ENCODE measurements at places on chromosomes 3 and 15.

DNA sequence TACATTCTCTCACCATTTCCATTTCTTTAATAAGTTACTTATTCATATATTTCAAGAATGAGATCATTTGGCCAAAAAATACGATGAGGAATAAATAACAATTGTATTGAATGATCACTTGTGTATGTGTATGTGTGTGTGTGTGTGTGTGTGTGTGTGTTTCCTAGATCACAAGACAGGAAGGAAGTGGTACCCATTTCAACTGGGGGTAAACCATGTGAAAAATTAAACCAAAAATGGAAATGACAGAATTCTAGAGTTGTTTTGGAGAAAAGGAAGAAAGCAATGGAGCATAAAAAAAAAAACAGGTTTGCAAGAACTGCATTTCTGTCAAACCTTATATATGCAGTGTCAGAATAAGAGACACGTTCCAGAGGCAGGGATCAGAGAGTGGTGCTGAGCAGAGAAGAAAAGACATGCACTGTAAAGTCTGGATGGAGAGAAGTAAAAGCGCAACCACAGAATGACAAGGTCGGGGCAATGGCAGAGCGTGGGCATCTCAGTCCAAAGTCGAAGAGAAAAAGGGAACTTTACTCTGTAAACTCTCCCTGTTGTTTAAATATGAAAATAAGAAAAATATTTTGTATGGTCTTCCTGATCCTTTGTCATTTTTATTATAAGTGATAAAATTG lies 75.5 kb downstream of the PEX5L start:
- DNase-seq = no peak

GRCh38 chr3:70748593-70748992 lies 436.2 kb upstream of the MDFIC2 start:
- no peak for DNase-seq

DNA sequence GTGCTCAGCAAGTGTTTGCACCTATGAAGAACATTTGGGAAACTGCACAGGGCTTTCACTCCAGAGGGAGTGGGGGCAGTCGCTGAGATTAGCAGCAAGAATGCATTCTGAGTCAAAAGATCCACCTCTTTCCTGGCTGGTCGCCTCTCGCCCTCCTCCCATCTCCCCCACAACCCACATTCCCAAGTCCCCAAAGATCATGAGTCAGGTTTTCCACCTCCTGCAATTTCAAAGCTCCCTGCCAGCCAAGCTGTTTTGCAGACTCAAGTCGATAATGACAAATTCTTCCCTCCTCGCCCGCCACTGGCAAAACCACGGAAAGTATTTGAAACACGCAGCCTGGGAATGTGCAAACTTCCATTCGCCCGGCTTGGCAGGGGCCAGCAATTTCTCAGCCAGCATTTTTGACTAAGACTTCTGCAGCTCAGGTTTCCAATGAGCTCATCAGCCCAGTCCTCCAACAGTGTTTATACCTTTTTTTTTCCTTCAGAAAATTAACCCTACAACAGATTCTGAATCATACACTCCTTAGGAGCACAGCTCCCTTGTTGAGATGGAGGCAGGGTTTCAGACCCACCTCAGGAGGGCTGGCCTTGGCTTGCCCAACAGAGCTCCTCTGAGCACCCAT lies 181.4 kb downstream of the SMAD6 start:
- DNase-seq = peak; percentile 83

DNA sequence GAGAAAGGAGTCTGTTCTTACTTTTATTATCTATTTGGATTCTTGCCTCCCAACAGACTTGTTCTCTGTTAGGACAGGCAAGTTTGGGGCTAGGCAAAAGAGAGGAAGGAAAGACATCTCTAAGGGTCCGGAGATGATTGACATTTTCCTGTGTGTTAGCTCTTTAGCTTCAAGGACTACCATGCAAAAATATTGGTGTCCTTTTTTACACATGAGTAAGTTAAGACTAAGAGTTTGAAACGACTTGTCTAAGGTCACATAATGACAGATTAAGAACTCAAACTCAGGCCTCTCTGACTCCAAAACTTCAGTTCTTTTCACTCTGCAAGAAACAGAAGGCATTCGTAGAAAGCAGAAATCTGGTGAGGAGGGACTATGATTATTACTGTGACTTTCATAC lies 5.9 kb downstream of the LMCD1 start:
- no peak for DNase-seq

- peak; percentile 75 for DNase-seq
Observed at GRCh38 chr3:42961633-42962032, 17.5 kb upstream of the GASK1A start.

DNA sequence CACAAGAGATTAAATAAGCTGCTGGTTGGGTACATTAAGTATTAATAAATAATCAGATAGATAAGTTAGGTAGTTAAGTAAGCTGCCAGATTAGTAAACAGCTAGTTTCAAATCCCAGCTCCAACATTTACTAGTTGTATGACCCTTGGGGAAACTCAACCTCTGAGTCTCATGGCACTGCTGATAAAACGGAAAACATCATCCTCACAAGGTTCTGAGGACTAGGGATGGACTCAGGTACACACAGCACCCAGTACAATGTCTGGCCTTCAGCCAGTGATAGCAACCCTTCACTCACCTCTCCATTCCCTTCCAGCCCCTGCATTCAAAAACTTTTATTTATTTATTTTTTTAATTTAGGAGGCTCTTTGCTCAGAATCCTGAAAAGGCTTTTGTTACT lies 32.3 kb downstream of the B3GNT5 start:
- no peak for DNase-seq

GRCh38 chr3:152550284-152550683 lies 281.6 kb downstream of the MBNL1 start:
- DNase-seq = no peak

- no peak for DNase-seq
Observed at GRCh38 chr3:190077395-190078045, 43.2 kb downstream of the P3H2 start.

DNA sequence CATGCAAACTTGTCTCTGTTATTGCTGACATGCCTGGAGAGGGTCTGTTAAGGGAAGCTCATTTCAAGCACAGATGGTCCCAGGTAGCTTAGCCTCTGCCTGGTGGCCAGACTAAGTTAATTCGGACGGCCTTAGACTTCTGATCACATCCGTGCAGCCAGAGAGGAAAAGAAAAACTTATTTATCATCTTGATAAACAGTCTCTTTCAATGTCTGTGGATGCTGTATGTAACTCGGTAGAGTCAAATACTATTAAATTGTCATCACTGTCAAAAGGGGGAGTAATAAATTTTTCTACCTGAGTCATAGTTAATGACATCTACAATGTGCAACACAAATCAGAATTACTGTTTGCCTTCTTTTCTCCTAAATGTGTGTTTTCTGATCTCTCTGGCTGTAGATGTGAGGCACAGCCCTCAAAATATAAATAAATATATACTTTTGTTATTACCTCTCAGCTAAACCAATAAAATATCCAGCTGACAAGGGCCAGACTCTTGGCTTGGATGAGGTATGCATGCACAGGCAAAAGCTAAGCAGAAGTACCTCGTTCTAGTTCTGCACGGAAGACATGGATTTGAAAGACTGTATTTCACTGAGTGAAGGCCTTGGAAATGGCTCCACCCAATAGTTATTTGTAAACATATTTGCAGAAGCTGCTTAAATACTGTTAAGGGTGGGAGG lies 530.0 kb downstream of the TAFA4 start:
- DNase-seq = no peak

DNA sequence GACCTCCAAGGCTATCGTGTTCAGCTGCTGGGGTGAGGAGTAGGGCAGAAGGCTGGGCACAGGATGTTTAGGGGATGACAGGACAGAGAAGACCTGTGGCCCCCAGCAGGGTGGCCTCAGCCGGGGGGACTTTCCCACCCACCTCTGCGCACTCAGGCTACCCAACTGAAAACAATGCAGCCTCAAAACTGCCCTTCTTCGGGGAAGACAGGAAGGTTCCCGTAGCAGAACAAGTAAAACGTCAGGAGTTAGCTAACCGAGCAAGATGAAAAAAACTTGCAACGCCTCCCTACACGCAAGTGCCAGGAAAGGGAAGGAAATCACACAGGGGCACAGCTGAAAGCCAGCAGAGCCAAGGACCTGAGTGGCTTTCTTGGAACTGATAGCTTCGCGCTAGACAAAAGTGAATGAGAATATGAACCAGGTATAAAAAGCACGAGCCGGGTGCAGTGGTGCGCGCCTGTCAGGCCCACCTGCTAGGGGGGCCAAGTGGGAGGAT lies 38.4 kb upstream of the FURIN start:
- no peak for DNase-seq

DNA sequence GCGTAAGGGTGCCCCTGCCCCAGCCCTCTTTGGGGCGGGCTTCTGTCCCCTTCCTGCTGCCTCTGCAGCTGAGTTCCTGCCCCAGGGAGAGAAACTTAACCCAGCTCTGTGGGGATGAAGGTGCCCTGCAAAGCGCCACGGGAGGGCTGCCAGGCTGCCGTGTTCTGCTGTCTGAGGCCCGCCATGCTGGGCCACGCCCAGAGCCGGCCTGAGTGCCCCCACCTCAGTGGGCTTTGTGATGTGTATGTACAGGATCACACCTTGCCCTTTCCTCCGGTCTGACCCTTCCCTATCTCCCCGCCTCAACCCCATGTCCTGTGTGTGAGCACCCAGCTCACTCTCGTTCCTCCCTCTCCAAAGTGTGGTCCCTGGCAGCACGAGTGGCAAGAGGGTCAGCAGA lies 22.6 kb downstream of the C15orf39 start:
- DNase-seq = no peak

GRCh38 chr15:75648156-75649000 lies 666 bp downstream of the SNX33 start:
- peak; percentile 65 for DNase-seq

DNA sequence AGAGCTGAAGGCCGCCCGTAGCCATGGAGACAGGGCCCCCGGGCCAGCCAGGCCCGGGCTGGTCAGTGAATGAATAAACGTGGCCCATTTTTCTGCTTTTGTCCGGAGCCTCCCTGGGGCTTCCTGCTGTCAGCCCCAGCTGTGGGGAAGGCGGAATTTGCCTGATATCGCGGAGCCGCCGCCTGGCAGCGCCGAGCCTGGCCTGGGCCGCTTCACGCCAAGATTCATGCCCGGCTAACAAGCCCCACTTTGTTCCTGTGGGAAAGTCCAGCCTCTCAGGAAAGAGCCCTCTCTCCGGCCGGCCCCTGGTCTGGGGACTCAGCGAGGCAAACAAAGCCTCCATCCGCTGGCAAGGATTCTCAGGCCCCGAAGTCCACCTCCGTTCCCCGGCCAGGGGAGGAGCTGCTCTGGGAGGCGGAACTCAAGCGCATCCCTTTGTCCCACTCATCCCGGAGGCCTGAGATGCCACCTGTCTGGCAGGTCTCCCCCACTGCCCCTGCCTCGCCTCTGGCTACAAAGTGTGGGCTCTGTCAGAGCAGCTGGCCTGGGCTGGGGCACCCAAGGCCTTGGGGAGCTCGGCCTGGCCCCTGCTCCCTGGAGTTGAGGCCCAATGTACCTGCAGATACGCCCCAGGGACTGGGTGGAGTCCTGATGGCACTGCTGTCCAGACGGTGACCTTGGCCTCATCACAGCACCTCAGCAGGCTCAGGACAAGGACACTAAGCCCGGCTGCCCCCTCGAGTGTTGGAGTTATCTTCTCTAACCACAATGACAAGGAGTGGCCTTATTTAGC lies 51.6 kb upstream of the SLC6A11 start:
- no peak for DNase-seq

DNA sequence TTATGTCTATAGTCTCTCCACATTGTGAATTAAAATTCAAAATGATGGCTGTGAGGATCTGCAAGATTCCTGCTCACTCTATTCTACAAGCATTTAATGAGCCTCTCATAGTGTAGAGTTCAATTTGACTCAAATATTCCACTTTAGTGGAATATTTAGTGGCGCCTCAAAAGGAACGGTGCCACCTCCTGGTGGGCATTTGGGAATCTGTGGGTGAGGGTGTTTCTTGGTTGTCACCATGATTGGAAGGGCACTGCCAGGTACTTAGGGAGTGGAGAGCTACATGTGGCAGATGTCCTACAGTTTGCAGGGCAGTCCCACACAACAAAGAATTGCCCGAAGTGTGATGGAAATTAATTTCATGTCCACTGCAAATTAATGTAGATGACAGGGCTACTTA lies 21.5 kb upstream of the KCNMB3 start:
- peak; percentile 25 for DNase-seq

- no peak for DNase-seq
Observed at GRCh38 chr3:79467721-79468120, 300.1 kb downstream of the ROBO1 start.

GRCh38 chr3:88626456-88627120 lies 476.8 kb downstream of the C3orf38 start:
- DNase-seq = peak; percentile 22

GRCh38 chr3:112979244-112979832 lies 4.4 kb upstream of the CD200R1 start:
- DNase-seq = peak; percentile 62

- DNase-seq = no peak
Observed at GRCh38 chr3:185629554-185630181, 43.6 kb downstream of the SENP2 start.

GRCh38 chr3:107752202-107752990 lies 229.6 kb downstream of the BBX start:
- DNase-seq = peak; percentile 44

GRCh38 chr15:73767806-73768501 lies 14.8 kb upstream of the INSYN1 start:
- no peak for DNase-seq

DNA sequence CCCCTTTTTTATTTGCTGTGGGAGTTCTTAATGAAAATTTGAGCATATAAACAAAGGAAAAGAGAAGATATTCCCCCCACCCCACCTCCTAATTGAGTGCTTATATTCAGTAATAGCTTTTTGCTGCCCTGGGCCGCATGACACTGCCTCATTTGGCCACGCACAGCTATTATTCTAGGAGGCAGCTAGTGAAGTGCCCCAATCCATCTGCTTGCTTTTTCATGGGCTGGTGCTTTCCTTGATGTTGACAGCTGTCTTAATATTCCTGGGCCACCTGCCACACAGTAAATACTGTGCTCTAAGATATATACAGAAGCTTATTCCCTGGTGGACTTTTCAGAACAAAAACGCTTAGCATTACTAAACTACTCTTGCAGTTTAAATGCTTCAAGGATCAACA lies 3.8 kb upstream of the CRYBG3 start:
- no peak for DNase-seq

DNA sequence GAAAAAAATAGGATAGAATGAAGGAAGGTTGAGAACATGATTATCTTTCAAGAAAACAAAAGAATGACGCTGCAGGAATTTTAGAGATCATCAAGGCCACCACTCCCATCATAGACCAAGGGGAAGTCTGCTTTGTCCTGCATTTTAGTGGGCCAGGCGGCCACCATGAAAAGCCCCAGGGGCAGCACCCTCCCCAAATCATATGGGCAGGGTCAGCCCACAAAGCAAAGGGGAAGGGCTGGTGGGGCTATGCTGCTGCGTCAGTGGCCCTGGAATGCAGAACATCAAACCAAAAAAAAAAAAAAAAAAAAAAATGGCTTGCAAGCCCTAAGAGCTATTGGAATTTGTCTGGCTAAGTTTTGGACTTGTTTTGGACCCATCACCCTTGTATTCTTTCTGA lies 620.8 kb downstream of the ROBO2 start:
- no peak for DNase-seq

- DNase-seq = no peak
Observed at GRCh38 chr15:69305204-69305931, 6.7 kb downstream of the PAQR5 start.

GRCh38 chr15:66417736-66418135 lies 31.0 kb downstream of the MAP2K1 start:
- DNase-seq = no peak
